ENCODE measurements at places on chromosomes 4 and X. TPM values are rescaled to one million over a fixed set of nuclear protein-coding genes. Genes with fewer than 3 reads are reported as not detected.

PHEX gene
- total RNA-seq, result 0.18 TPM

CENPE gene
- total RNA-seq, result 14.5 TPM

- DNase-seq, result no peak
These were observed 65.3 kb downstream of the NYX start for GRCh38 chrX:41512394-41512793.

DNA sequence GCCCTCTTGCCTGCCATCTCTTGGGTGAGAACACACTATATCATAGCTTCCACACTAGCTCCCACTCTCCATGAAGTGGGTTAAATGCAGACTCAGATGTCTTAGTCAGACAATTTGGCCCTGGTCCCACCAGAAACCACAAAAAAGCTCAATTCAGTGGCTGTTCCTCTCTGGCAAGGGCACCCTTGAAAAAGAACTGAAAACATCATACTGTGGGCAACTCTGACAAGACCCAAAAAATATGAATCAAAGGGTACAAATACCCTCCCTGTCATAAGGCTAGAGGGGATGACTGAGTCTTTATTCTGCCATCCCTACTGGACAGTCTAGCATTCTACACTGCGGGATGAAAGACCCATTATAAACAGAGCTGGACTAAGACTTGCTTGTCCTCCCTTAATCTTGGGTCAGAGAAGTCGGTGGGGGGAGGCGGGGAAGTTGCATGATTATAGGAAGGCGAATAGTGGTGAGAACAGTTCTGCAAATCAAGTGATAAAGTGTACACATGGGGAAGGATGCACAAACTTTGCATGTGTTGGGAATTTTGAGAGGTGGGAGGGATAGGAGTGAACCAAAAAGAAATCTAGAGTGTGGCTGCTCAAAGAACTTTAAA lies 172.1 kb downstream of the OPHN1 start:
- DNase-seq, result peak; percentile 20

GRCh38 chr4:126440297-126440696 lies 1125.5 kb downstream of the FAT4 start:
- DNase-seq, result no peak

Data from IMR-90 (cell line).